M059J (cell line): ENCODE measurements at places on chromosomes 5 and 9.
A peak's percentile ranks its signal among the peaks of the same experiment; 100 is the strongest.

DNA sequence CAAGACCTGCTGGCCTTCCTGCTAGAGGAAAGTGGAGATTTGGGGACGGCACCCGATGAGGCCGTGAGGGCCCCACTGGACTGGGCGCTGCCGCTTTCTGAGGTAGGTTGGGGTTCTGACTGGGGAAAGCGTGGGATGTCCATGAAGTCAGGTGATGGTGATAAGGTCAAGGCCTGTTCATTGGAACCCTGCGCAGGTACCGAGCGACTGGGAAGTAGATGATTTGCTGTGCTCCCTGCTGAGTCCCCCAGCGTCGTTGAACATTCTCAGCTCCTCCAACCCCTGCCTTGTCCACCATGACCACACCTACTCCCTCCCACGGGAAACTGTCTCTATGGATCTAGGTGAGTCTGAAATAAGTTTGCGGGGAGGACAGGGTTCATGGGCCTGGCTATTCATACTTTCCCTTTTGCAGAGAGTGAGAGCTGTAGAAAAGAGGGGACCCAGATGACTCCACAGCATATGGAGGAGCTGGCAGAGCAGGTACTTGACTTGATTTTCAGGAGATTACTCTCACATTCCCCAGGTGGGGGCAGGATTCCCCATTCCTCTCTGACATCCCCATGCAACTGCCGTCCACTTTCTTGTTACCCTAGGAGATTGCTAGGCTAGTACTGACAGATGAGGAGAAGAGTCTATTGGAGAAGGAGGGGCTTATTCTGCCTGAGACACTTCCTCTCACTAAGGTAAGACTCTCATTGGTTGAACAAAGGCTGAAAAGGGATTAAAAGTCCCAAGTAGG, 505 bp downstream of the CREB3 start:
- DNase-seq, result peak; percentile 86

DNA sequence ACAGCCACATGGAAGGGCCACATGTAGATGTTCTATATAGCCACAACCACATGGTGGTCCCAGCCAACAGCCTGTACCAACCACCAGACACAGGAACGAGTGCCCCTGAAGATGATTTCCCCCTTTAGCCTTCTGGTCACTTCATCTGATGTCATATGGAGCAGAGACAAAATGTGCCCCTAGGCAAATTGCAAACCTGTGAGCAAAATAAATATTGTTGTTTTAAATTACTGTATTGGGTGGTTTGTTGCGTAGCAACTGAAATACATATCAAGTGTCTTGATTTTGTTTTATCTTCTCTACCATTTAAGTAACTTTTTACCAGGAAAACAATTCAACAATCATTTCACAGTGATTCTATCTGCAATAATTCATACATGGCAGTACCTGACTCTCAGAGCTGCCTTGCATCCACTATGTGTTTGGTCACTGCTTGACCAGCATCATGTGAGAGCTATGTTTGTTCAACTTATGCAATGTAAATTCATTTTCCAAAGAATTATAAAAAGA, 142.5 kb upstream of the VLDLR start:
- DNase-seq, result peak; percentile 66

- DNase-seq, result no peak
These were observed 18.4 kb downstream of the GM2A start for GRCh38 chr5:151271336-151271735.

GRCh38 chr9:31243386-31243785, 1141.1 kb upstream of the ACO1 start:
- no peak for DNase-seq

DNA sequence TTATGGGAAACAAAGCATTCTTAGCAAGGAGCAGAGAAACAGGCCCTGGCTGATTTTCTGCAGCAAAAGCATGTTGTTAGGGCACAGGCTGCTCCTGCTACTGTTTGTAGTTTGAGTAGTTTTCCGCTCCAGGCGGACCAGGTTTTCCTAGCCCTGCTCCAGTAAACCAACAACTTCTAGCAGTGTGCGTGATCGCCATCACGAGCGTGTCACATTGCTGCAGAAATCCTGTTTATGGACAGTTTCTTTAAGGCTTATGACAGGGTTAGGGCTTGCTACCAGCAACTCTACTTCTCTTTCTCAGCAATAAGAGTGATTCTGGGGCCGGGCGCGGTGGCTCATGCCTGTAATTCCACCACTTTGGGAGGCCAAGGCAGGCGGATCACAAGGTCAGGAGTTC, 803.9 kb upstream of the CDH10 start:
- no peak for DNase-seq

DNA sequence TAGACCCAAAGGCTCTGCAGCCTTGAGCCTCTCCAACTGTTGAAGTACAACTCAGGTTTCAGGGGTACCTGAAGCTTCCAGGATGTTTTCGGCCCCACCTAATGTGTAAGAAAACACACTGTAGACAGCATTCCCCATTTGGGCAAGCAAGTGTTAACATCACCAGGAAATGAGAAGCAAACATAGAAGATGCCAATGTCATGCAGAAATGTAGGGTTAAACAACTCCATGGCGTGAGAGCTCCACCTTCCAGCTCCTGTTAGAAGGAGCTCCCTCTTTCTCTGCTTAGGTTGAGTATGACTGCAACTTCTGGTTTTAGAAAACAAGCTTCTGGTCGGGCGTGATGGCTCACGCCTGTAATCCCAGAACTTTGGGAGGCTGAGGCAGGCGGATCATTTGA, 31.0 kb upstream of the DENND1A start:
- DNase-seq, result no peak

DNA sequence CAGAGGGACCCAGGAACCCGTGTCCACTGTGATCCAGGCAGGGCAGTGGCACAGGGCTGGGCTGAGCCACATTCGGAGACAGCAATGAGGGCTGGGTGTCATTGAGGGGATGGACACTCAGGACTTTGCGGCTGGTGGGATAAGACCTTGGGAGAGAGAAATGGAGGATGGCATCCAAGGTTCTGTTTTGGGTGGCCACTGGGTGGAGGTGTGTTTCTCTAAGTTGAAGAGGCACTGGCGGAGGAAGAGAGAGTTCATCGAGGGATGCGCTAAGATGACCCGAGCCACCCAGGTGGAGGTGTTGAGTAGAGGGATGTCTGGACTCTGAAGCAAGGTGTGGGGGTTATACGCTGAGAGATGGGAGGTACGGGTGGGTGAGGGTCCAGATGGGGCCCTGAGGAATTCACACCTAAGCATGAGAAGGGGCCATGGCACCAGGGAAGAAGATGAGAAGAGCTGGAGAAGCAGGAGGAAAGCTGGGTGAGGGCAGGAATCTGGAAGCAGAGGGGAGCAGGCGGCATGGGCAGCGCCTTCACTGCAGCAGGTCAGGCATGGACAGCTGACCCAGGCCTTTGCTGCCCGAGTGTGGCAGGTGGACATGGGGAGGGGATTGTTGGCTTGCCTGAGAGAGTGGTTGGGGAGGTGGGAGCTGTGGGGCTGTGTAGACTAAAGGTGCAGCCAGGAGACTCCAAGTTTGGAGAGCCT, 2.5 kb upstream of the SLC25A48 start:
- DNase-seq, result no peak

DNA sequence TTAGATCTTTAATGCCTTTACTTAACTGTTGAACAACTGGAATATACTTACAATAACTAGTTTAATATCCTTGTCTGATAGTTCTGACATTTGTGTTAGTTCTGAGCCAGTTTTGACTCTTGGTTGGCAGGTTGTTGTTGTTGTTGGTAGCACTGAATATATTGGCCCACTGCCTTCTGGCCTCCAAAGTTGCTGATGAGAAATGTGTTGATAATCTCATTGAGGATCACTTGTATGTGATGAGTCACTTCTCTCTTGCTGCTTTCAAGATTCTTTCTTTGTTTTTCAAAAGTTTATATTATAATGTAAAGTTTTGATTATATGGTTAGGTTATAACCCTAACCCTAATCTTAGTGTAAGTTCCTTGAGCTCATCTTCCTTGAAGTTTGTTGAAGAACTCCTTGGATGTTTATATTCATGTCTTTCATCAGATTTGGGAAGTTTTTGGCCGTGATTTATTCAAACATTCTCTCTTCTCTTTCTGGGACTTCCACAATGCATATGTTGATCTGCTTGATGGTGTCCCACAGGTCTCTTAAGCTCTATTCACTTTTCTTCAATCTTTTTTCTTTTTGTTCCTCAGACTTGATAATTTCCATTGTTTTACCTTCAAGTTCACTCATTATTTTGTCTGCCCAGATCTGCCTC, 149.7 kb downstream of the FGF18 start:
- no peak for DNase-seq

GRCh38 chr9:110130791-110131416, 77.1 kb downstream of the C9orf152 start:
- DNase-seq, result peak; percentile 29

- peak; percentile 31 for DNase-seq
These were observed 123.7 kb upstream of the ANKH start for GRCh38 chr5:14995229-14995628.

DNA sequence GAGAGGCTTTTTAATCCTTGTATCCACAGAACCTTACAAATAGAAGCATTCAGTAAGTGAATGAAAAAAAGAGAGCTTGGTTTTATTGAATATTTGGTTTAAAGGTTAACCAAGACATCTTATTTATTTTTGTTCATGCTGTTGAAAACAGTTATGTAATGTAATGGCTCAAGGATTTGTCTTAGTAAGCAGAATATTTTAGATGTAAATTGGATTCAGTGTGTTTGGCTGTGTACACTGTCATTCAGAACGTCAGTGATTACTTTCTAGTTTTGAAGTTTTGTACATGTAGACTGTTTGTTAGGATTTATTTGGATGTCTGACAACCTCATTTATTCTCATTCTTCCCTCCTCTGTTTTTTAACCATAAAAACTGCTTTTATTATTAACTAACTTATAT, 31.3 kb downstream of the KCNN2 start:
- no peak for DNase-seq

- DNase-seq, result no peak
These were observed 126.4 kb downstream of the SLF1 start for GRCh38 chr5:94744906-94745305.

GRCh38 chr9:36997414-36997813, 36.7 kb downstream of the PAX5 start:
- DNase-seq, result peak; percentile 67

- no peak for DNase-seq
These were observed 6.9 kb downstream of the MRPL22 start for GRCh38 chr5:154947778-154948177.

DNA sequence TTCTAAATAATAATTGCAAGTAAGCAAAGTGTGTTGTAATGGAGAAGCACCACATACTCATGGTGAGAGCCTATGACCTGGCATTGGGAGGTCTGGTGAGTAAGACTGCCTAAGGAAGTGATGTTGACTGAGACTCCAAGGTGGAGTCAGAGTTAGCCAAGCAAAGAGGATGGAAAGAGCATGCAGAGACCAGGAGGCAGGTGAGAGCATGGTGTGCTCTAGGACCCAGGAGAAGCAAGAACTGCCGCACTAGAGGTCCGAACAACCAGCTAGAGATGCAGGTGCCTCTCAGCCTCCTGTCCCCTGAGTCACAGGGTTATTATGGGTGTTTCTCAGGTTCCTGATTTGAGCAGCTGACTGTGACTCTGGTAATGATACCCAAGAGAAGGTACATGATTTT, 27.3 kb downstream of the ANP32B start:
- DNase-seq, result peak; percentile 54

DNA sequence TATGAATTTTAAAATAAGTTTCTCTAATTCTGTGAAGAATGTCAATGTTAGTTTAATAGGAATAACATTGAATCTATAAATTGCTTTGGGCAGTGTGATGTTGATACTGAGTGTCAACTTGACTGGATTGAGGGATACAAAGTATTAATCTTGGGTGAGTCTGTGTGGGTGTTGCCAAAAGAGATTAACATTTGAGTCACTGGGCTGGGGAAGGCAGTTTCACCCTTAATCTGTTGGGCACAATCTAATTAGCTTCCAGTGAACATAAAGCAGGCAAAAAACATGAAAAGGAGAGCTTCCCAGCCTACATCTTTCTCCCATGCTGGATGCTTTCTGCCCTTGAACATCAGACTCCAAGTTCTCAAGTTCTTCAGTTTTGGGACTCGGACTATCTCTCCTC, 832.0 kb upstream of the ARRDC3 start:
- DNase-seq, result no peak

DNA sequence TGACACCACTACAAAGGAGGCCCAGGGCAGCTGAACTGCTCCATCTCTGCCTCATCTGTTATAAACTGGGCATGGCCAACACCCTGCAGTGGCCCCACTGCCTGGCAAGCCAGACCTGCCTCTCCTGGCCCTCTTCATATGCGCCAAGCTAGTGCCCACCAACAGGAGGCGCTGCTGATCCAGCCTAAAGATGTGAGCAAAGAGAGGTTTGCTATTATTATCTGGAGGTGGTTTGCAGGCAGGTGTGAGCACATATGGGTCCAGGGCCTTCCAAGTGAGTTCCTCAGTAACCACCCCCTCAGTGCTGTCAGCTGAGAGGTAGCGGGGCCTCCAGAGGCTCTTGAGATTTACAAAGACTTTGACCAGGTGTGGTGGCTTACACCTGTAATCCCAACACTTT, 232.2 kb downstream of the SYK start:
- DNase-seq, result peak; percentile 8

DNA sequence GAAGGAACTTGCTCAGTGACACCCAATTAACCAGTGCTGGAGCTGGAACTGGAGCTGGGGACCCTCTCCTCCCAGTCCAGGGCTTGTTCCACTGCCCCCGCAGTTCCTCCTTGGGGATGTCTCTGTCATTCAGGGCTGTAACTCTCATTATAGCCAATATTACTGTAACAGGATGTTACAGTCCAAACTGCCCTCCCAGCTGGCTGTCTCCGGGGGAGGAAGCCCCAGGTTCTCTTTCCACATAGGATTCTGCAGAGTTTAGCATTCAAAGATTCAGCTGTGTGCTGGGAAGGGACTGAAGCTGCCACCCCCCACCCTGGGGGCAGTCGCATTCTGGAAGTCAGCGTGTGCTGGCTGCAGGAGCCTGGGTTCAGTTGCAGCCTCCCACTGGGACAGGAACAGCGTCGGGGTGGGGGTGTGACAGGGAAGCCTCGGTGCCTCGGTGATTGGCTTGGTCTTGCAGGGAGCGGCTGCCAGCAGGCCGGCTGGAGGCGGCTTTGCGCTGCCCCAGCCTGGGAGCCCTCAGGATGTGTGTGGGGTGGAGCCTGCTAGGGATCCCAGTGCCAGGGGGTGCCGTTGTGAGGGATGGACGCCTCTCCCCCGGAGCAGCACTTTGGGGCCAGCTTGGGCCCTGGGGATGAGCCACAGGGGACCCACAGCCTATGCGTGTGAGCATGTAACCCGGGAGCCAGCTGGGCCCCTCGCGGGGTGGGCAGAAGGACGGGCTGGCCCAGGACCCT, 101.1 kb downstream of the RGS3 start:
- DNase-seq, result peak; percentile 89

- DNase-seq, result peak; percentile 6
These were observed 940 bp upstream of the CAMK4 start for GRCh38 chr5:111223101-111223786.

- no peak for DNase-seq
These were observed 31.1 kb downstream of the GCNT4 start for GRCh38 chr5:75021219-75021618.

GRCh38 chr5:158746979-158747378, 352.7 kb downstream of the EBF1 start:
- no peak for DNase-seq

DNA sequence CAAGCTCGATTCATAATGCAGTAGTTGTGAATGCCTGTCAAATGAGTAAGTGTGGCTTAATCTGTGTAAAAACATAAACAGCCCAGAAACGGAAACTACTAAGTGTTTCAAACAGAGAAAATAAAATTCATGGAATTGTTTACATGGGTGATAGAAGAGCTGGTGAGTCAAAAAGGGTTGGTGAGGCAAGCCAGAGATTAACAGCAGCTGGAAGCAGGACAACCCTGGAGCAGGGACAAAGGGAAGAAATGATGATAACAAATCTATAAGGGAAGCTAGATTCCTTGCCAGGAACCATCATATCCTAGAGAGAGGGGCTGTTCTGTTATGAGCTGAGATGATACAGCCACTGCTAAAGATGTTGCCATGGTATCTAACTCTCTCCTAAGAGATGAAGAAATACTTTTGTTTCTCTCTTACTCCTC, 18.0 kb upstream of the PRR16 start:
- peak; percentile 89 for DNase-seq
